ENCODE measurements at places on chromosomes 7 and 10.

- DNase-seq = no peak
Observed at GRCh38 chr7:83941300-83941699, 253.3 kb downstream of the SEMA3A start.

DNA sequence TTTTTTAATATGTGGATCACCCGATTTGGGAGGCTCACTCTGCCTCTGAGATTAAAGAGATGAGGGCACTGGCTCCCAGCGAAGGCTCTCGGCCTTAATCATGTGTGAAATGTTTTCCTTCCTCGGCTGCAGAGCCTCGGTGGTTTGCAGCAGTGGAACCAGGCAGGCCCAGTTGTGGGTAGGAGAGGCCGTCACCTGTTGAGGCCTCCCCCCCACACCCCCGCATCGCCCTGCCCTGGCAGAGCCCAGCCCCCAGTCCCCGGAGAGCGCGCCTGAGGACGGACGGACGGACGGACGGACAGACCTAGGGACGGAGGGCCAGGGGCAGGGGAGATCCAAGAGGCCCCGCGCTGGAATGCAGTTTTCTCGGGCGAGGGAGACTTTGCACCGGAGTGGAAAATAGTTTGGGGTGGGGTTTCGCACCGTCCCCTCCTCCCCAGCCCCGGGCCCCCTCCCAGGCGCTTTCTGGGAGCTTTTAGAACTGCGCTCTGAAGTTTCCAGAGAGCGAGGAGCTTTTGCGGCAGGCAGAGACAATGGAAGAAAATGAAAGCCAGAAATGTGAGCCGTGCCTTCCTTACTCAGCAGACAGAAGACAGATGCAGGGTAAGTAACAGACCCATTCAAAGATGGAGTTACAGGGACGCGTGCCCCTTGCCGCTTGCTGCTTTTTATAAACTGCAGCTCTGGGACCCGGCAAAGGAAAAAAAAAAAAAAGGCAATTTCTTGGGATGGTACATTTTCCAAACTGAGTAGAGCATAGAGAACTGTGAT, at the start of gene KIAA1217:
KIAA1217 (plus strand) TSS at position 478 of the 771 bp plus-strand sequence; CDS start at position 534, 56 bp downstream.
- DNase-seq = peak; percentile 22

GRCh38 chr10:95464280-95464679, 96.9 kb downstream of the SORBS1 start:
- DNase-seq = no peak

GRCh38 chr7:67484244-67484751, 487.7 kb downstream of the TYW1 start:
- DNase-seq = peak; percentile 34

DNA sequence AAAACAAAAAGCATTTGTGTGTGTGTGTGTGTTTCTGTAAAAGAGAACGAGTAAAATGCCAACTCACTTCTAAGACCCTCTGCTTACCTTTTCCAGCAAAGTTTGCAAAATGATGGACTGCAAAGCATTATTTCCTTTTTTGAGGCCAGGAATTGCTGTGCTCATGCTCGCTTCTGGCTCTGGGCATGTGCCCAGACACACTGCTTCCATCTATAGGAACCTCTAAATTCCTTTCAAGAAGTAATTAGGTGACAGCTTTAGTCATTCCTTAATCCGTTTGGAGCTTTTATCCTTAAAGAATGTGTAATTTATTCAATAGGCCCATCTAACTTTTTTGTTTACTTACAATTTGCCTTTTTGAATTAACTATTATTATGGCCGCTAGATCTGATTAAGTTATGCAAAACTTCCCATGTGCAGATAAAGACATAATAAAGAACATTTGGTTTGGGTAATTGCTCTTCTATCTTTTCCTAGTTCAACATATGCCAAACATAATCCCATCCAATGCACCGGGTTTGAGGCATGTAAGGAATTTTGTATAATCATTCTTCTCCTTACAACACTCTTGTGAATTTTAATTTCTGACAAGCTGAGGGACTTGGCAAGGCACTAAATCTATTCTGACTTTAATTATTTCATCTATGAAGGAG, 34.7 kb downstream of the A1CF start:
- no peak for DNase-seq

DNA sequence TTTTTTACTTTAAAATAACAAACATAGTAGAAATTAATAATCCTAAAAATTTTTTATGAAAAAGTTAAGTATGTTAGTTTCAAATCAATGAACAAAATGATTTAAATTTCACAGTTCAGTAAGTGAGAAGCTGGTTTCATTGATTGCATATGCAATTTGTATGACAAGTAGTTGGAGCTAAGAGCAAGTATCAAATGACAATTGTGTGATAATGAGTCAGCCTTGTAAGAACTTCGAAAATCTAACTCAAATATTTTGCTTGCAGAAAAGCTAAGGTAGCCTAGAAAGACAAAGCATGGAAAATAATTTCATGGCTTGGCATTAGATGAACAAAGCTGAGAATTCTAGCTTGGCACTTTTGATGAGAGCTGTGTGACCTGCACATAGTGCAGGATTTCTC, 111.5 kb downstream of the HDAC9 start:
- no peak for DNase-seq

DNA sequence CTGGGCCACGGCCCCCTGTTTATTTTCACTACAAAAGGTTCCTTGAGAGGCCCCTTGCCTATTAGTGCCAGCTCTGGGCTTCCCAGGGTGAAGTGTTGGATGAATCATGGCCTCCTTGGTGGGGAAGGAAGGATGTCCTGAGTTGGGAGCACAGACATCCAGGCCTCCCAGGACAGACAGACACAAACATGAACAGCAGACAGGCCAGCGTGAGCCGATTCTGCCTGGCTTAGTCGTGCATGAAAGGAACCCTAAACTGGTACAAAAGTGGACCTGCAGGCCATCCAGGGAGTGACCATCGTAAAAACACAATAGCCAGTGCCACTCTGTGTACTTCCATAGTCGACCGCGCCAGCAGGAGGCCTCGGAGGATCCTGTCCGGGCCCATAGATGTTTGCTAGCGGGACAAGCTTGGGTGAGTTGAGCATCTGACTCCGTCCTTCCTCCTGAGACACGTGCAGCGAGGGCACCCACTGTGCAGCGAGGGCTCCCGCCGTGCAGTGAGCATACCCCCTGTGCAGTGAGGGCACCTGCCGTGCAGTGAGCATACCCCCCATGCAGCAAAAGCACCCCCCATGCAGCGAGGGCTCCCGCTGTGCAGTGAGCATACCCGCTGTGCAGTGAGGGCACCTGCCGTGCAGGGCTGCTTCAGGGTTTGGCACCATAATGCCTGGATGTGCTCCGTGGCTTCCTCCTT, 51.3 kb upstream of the PRKAR1B start:
- no peak for DNase-seq

- DNase-seq = no peak
Observed at GRCh38 chr7:52705768-52706167, 329.7 kb upstream of the POM121L12 start.

All from activated CD4-positive, alpha-beta T cell treated with anti-CD3 and anti-CD28 coated beads, Interleukin-2, amount 50 U/mL, for 48 hours (primary cell).